ENCODE measurements at places on chromosomes 5 and 9.

- no peak for DNase-seq
Observed at GRCh38 chr5:78841767-78842166, 143.3 kb downstream of the ARSB start.

DNA sequence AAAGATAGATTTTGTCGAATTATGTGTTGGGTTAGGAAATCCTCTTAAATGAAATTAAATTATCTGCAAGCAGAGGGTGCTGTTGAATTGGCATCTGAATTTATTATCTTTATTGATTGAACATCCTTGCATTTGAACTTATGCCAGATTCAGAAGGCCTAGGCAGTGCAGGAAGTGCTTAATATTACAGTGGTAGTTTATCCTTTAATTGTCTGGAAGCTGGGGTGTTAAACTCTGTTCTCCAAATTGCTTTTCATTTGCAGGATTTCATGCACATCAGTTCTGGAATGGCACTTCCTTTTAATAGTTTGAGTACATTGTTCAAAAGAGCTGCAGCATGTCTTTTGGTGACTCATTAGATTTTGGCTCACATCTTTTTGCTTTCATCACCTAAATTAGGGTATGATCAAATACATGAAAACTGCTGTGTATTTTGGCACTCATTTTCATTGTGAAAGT is 186.3 kb downstream of the KDM4C start:
- peak; percentile 90 for DNase-seq

DNA sequence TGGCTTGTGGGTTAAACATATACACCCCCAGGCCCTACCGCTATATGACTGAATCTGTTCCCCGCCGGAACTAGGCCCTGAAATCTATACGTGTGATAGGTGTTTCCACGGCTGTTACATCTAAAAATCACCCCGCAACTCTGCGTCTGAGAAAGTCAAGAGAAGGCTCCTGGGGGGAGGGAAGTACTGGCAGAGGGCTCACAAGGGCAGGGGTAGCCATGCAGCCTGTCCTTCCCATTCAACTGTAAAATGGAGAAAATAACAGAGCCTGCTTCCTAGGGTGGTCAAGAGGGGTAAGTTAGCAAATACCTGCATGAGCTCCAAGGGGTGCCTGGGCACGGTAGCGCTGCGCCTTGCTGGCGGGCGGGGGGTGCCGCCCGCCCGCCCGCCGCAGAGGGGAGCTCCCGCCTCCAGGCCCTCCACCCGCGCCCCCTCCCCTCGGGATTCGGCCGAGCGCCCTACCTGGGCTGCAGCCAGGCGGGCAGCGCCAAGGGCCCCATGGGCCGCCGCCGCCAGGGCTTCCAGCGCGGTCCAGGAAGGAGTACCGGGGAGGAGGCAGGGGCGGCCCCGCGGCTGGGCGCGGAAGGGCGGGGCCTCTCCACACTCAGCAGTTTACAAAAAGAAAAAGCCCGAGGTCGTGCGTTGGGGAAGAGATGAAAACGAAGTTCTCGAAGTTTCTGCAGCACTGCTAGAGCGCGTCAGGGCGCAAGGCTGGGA is at the start of gene HACD4:
Gene HACD4, minus strand, starts transcription at position 550 of the 717 bp plus-strand sequence. Its CDS starts 50 bp downstream, at position 500.
- no peak for DNase-seq

DNA sequence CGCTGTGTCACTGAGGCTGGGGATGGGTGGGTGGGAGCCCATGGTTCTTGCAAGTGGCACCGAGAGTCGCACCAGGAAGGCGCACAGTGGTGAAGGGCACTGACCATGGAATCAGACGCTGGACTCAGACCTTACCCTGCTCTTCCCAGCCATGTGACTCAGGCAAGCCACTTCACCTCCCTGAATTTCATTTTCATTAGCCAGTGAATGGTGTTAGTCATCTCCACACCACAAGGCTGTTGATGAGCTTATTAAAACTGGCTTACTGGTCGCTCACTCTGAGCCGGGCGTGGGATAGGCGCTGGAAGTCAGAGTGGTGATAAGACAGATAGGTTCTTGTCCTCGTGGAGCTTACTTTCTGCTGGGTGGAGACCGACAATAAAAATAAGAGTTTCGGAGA is 25.1 kb downstream of the FGF18 start:
- DNase-seq = no peak

- DNase-seq = no peak
Observed at GRCh38 chr9:129146441-129146941, 31.6 kb downstream of the IER5L start.

- DNase-seq = no peak
Observed at GRCh38 chr5:159240301-159240870, 22.7 kb upstream of the UBLCP1 start.

GRCh38 chr5:160390787-160391696 is 8.8 kb downstream of the FAM200C start:
- peak; percentile 45 for DNase-seq

GRCh38 chr5:26245321-26245720 is 793.1 kb downstream of the CDH9 start:
- DNase-seq = peak; percentile 54

DNA sequence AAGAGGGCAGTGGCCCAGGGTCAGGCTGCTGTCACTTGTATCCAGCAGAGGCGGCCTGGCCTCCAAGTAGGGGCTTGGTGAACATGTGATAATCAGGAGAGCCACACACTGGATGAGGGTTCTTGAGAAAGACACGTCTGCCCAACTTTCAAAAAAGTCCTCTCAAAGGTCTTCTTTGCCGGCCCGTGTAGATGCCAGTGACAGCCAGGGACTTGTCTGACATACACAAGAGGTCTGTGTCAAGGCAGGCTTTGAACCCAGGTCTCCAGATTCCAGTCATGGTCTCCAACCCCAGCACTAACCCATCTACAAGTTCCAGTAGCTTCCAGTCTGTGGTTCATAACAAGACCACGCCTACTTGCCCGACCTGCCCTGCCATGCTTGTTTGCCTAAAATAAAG is 7.9 kb upstream of the AMBP start:
- no peak for DNase-seq

- DNase-seq = no peak
Observed at GRCh38 chr9:125845271-125845808, 98.2 kb downstream of the PBX3 start.

DNA sequence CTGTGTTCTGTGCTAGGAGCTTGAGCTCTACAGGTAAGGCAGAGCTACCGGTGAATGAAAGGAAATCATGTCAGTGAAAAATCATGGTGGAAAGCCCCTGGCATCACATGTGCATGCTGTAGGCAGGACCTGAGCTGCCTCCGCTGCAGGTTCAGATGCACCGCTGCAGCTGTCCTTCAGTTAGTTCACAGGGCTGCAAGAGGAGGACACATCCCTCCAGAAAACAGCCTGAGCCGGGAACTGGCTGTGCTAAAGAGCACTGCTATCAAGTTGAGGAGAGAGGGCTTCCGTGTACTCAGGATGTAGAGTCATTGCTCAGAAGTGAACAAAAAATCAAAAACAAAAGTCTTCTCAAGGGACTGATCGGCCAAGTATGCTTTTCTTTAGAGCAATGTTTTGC is 138.6 kb downstream of the ERCC6L2 start:
- DNase-seq = no peak

DNA sequence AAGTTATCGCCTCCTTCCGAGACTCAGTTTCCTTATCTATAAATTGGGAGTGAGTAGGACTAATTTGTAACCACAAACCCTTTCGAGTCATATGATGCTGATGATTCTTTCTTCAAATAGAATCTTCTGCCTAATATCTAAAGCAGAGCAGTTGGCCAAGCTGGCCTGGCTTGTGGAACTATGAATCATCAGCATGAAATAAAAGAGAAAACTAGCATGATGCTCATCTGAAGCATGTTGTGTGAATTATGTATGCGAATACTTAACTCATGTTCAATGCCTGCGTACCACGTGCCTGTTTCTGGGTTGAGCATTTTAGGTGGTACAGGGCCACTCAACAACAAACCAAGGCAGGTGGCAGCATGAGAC is 15.0 kb upstream of the ORM1 start:
- no peak for DNase-seq

GRCh38 chr9:117679416-117679815 is 24.8 kb upstream of the TLR4 start:
- no peak for DNase-seq

DNA sequence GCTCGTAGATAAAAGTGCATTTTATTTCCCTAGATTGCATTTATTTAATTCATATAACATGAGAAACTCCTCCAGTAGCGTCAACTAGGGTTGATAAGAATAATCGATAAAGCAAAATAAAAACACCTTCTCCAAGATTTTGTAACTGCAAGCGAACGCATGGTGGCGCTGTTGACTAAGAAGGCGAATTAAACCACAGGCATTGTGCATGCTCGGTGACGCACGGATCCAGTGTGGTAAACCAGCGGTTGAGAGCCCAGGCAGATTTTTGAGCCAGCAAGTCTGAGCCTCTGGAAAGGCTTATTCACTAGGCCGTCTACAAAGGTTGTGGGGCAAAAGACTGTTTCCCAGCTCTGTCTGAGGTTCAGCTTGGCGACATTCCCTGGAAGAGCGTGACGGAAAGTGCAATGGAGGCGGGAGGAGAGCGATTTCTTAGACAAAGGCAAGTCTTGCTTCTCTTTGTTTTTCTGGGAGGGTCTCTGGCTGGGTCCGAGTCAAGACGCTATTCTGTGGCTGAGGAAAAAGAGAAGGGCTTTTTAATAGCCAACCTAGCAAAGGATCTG is at the start of gene PCDHB3:
Gene PCDHB3, plus strand, starts transcription at position 231 of the 563 bp plus-strand sequence. Its CDS starts 177 bp downstream, at position 408.
- no peak for DNase-seq

DNA sequence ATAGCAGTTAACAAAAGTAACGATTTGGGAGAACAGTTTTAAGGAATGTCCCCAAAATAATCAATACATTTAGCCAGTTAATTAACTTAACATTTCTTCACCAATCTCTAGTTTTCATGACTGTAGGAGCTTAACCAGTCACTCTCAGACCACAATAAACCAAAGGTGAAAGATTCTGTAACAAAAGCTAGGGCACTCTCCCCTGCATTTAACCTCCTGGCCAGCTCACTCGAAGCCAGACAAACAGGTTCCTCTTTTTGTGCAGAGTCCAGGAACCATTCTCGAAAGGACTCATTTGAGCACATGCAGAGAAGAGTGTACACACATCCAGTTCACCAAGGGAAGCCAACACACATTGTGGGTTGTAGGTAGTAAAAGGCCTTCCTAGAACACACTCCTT is 6.5 kb downstream of the IL7R start:
- no peak for DNase-seq

DNA sequence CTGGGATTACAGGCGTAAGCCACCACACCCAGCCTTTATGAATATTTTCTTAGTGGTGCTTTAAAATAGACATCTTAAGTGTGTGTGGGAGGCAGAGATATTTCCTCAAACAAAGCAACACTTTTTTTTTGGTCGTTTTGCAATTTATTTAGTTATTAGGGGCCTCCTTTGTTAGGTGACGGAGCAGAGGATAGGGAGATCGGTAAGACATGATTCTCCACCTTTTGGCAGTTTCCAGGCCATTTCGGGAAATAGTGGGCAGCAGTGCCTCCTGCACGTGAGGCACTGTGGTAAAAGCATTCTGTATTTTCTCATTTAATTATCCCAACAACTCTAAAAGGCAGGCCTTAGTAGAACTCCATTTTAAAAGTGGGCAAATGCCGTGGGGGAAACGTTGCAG is 1.9 kb downstream of the OCLN start:
- no peak for DNase-seq

GRCh38 chr9:79663300-79663699 is 91.5 kb downstream of the TLE4 start:
- DNase-seq = no peak

- DNase-seq = no peak
Observed at GRCh38 chr9:138114501-138115245, 237.1 kb downstream of the CACNA1B start.

DNA sequence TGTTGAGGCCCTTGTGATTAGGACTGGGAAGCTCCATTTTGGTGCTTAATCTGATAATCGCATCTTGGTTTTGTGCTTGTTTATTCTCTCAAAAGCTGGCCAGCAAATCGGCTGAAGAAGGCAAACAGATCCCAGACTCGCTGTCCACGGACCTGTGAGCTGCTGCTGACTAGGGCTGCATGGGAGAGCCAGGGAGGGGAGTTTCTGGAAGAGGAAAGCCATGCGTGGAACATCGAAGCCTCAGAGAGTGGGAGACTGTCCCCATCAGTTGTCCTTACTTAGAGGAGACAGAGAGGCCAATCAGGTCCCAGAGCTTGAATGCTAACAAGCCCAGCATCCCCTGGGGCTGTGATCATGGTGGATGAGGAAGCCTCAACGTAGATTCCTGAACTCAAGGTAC is 23.0 kb upstream of the FOXI1 start:
- no peak for DNase-seq

DNA sequence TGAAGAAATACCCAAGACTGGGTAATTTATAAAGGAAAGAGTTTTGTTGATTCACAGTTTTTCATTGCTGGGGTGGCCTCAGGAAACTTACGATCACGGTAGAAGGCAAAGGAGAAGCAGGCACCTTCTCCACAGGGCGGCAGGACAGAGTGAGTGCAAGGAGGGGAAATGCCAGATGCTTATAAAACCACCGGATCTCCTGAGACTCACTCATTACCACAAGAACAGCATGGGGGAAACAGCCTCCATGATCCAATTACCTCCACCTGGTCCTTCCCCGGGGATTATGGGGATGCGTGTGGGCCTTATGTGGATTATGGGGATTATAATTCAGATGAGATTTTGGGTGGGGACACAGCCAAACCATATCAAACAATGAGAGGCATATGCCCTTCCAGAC is 18.5 kb upstream of the RORB start:
- DNase-seq = no peak

Data from NCI-H446 (cell line).